Stimulated activated CD4-positive, alpha-beta T cell treated with anti-CD3 and anti-CD28 coated beads, Interleukin-1b, Interleukin-23, amount 100 ng/mL, for 4 hours (primary cell): ENCODE measurements at places on chromosomes 13 and 19.
A peak's percentile ranks its signal among the peaks of the same experiment; 100 is the strongest.

- no peak for DNase-seq
These were observed 168.2 kb downstream of the DNAJC15 start for GRCh38 chr13:43191546-43191945.

- no peak for DNase-seq
These were observed 40.0 kb downstream of the UNC13A start for GRCh38 chr19:17648097-17648660.

DNA sequence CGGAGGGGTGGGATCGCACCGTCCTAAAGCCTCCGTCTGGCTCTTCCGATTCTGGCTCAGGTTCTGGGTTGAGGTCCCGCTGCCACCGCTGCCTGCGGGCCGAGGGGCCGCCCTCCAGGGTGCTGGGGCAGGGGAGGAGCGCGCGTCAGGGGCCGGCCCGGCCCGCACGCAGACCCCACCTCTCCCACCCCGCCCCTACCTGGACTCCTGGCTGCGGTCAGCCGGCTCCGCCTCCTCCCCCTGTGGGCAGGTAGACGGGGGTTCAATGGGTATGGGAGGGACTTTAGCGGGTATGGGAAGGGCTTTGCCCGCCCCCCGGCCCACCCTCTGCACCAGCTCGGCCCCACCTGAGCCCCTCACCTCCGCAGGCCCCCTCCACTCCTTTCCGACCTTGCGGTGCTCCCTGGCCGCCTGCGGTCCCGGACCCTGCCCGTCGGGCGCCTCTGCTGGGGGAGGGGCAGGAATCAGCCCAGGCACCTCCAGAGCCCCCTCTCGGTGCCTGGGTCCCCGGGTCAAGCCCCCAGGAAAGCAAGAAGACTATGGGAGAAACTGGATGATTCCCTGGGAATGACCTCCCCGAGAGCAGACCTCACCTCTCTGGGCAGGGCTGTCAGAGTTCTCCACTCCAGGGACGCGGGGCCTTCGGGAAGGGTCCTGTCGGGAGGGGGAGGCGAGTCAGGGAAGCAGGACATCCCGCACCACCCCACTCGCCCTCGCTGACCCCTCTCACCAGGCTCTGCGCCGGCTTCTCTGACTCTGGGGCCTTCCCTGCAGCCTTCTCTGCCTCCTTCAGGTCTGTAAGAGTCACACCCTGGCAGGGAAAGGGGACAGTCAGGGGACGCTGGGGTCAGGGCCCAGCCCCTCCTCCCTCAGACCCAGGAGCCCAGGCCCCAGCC, 17.0 kb downstream of the EPS8L1 start:
- DNase-seq: no peak

DNA sequence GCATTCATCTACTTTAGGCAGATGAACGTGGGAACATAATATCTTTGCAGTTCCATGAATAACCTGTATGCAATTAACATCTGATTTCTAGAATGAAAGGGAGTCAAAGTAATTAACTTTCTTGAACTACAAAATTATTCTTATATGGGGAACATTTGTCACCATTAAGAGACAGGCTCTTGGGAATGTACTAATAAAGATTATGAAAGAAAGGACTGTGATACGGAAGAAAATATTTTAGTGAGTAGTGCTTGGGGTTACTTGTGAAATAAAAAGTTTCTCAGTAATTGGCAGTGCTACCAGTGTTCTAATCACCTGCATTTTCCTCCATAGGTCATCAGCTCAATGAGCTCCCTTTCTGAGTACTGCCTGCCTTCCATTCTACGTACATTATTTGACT, 85.4 kb downstream of the FRY start:
- DNase-seq: no peak

DNA sequence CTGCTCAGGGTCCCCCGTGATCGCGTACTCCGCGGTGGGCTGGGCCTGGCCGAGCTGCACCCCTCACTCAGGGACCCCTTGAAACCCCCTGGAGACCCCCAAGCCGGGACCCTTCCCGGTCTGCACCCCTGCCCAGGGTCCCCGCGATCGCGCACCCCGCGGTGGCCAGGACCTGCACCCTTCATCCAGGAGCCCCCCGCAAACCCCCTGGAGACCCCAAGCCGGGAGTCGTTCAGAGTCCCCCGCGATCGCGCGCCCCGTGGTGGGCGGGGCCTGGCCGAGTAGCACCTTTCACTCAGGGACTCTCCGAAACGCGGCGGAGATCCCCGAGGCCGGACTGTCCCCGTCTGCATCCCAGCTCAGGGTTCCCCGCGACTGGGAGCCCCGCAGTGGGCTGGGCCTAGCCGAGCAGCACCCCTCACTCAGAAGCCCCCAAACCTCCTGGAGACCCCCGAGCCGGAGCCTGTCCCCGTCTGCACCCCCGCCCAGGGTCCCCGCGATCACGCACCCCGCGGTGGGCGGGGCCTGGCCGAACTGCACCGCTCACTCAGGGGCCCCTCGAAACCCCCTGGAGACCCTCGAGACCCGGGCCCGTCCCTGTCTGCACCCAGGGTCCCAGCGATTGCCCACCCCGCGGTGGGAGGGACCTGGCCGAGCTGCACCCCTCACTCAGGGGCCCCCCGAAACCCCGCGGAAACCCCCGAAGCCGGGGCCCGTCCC, 748 bp downstream of the LMNB2 start:
- DNase-seq: peak; percentile 48

- no peak for DNase-seq
These were observed 111.8 kb upstream of the UQCRFS1 start for GRCh38 chr19:29324717-29325116.

DNA sequence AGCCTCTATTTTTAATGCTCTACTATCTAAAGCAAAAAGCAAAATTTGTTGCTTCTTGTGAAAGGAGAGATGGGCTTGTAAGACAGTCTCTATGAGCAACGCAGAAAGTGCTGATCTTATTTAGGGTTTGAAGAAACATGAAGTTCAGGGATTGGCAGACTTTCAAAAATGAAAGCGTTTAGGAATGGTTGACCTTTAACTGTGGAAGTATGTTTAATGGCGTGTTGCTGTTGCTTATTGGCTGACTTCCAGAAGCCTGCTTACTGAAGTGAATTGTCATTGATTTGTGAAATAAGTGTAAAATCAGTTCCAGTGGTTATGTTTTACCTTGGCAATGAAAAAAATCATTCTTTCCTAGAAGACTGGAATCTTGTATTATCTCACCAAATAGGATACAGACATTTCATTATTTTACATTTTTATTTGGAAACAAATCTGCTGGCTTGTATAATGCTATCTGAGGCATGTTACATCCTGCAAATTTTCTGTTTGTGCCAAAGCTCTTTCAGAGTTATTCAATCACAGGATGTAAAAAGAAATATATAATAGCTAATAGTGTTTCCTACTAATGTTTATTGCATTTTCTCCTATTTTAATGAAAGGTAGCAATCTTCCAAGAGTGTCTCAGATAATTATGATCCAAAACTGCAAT, 221.3 kb upstream of the SLITRK6 start:
- no peak for DNase-seq

DNA sequence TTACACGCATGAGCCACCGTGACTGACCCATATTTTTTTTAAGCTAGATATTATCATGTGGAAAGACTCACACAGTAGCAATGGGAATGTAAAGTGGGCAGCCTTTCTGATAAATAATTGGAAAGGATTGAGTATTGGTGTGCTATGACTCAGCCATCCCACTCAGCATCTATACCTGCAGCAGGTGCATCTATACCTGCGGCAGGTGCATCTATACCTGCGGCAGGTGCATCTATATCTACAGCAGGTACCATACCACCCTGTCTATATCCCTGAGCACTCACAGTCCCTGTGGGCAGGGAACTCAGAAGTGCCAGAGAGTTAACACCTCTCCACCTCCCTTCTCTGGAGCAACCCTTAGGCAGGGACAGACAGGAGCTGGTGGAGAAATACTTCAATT, 5.2 kb upstream of the LRRC8E start:
- no peak for DNase-seq

GRCh38 chr19:54188215-54188871, 1.0 kb downstream of the MBOAT7 start:
- DNase-seq: peak; percentile 51

GRCh38 chr13:36130552-36131221, 495 bp downstream of the DCLK1 start:
- DNase-seq: no peak

GRCh38 chr19:18428787-18429674, 8.9 kb downstream of the ISYNA1 start:
- DNase-seq: peak; percentile 57

- DNase-seq: no peak
These were observed 122.3 kb downstream of the ATP8A2 start for GRCh38 chr13:25493931-25494640.

DNA sequence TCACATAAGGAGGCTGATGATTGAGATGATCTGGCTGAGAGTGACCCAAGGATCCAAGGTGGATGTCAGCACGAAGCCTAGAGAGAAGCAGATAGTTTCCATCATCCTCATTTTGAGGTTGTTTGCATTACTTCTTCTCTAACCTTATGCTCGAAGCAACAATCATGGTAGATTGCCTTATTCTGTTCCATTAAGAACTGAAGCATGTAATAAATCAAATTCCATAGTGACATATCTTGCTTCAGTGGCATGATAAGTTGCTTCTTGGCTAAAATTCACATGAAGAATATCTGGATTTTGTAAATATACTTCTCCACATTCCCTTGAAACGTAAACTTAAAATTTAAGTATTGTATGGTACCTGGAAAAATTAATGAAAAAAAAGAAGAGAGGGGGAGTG, 377.8 kb upstream of the DACH1 start:
- DNase-seq: no peak

- DNase-seq: no peak
These were observed 33.2 kb upstream of the CASP14 start for GRCh38 chr19:15015946-15016542.

GRCh38 chr19:3606690-3607289, at the start of gene TBXA2R:
Gene TBXA2R, minus strand, starts transcription at chr19:3606875. Its CDS starts 6,241 bp downstream, at chr19:3600634.
- DNase-seq: peak; percentile 64

GRCh38 chr13:31930901-31931522, 100.6 kb upstream of the FRY start:
- no peak for DNase-seq

GRCh38 chr19:21740559-21740958, 26.8 kb downstream of the ZNF100 start:
- no peak for DNase-seq

DNA sequence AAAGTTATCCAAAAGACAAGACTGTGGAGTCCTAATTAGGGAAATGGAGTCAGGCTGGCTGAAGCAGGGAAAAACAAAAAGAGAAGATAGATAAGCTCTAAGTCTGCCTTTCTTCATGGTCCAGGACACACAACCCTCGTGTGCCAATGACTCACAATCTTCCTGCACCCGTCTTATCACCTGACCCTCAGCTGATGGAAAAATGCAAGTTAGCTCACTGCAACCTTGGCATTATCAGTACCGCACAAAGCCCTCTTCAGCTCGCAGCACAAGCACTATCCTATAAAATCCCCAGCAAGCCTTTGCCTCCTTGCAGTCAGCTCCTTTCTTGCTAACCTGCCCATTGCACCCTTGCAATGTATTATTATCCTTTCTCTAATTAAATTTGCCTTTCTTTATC, 4.3 kb downstream of the OR7A5 start:
- no peak for DNase-seq

- DNase-seq: no peak
These were observed 12.5 kb upstream of the CYP2A6 start for GRCh38 chr19:40862785-40863184.

GRCh38 chr13:98022210-98022609, 68.7 kb downstream of the IPO5 start:
- DNase-seq: no peak

DNA sequence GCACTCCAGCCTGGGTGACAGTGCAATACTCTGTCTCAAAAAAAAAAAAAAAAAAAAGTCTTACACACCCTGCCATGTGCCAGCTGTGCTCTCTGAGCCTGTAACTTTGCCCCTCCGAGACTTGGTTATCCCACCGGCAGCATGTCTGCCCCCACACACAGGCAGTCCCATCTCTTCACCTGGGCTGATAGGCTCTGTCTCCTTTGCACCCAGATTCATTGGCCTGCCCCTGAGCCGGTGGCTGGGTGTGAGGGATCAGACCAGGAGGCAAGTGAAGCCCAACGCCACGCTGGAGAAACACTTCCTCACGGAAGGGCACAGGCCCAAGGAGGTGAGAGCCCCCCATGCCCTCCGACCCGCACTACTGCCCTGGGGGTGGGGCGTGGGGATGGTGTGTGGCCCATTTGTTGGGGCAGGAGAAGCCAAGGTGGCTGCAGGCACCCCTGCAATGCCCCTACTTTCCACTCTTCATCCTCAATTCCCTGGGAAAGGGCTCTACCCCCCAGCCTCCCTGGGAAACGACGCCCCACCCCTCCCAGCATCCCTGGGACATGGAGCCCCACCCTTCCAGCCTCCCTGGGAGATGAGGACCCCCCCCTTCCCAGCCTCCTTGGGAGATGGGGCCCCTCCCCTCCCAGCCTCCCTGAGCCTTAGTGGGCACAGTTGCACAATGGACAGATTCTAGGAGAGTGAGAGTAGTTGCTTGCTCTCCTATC, 45.3 kb downstream of the CERS4 start:
- DNase-seq: no peak

DNA sequence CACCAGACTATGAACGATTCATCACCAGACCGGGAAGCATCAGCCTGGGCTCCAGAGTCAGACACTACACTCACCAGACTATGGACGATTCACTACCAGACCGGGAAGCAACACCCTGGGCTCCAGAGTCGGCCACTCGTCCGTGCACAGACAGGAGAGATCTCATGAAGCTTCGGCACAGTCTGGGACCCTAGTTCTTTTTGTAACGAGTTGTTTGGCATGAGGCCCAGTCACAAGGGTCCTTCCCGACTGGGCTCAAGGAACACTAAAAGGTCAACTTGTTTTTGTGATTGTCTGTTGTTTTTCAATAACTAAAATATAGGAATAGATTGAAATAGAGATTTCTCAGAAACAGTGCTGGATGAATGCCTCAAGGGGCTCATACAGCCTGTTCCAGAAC, 1141.6 kb upstream of the MIR17HG start:
- no peak for DNase-seq

GRCh38 chr13:78660495-78660857, 1.5 kb upstream of the OBI1 start:
- DNase-seq: no peak
